ENCODE measurements at places on chromosomes 13 and 19.

DNA sequence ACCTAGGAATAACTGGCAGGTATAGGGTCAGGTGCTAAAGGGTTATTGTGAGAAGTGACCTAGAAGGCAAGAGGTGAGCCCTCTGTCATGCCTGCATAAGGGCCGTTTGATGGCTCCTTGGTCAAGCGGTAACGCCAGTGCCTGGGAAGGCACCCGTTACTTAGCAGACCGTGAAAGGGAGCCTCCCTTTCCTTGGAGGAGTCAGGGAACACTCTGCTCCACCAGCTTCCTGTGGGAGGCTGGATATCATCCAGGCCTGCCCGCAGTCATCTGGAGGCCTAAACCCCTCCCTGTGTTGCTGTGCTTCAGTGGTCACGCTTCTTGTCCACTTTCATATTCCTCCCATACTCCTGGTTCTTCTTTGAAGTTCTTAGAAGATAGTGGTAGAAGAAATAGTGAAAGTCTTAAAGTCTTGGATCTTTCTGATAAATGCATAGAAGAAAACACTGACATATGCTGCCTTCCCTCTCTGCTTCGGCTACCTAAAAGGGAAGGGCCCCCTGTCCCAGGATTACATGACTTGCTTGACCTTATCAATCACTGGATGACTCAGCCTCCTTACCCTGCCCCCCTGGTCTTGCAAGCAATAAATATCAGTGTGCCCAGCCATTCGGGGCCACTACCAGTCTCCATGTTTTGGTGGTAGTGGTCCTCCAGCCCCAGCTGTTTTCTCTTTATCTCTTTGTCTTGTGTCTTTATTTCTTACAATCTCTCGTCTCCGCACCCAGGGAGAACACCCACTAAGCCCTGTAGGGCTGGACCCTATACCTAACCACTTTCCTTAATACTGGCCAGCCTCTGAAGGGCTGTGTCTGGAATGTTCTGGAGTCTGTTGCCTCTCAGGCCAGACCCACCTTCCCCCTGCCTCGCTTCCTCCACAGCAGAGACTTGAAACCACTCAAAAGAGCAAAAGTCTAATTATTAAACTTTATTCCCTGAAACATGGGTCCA, 16.1 kb upstream of the ABCC4 start:
- peak; percentile 20 for DNase-seq

- peak; percentile 63 for DNase-seq
Observed at GRCh38 chr13:79593641-79594275, 112.8 kb downstream of the NDFIP2 start.

- no peak for DNase-seq
Observed at GRCh38 chr19:35608251-35608650, 4.3 kb upstream of the HAUS5 start.

GRCh38 chr19:9323557-9323918, 441 bp upstream of the ZNF559 start:
- peak; percentile 59 for DNase-seq

- DNase-seq: no peak
Observed at GRCh38 chr13:41145136-41145908, 12.7 kb upstream of the KBTBD6 start.

DNA sequence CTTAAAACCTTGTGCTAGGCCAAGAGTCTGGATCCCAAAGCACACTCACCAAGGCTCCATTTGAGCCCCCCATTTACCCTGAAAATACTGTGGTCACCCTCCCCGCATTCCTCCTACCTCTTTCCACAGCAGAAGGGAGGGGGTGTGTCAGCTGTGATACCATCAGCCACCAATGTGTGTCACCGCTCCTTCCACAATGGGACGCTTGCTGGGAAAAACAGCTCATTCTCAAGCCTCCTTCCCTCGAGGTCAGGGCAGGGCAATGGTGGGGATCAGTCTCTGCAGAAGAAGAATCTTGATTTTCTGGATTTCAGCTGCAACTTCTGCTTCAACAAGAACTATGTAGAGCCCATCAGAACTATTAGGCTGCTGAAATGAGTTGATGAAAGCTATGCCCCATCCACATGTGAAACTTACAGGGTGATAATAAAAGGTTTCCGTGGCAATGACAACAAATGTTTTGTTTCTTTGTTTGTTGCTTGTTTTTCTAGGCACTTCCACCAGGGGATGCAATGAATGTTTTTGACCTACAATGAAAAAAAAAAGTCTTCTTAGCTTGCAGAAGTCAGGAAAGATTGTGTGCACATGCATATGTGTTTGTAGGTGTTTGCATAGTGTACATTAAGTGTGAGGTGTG, 26.4 kb upstream of the ZNF507 start:
- peak; percentile 31 for DNase-seq

DNA sequence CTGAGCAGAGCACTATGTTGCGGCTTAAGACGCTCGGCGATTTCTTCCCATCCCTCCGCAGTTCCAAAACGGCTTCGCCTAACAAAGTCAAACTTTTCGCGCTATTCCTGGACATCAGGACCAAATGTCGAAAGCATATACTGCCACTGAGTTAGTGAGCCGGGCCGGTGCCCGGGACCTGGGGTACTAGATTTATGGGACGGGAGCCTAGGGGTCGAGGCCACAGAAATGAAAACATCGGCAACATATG, 699 bp downstream of the RCBTB2 start:
- DNase-seq: no peak

GRCh38 chr19:4567584-4568071, 8.1 kb upstream of the SEMA6B start:
- DNase-seq: peak; percentile 68

GRCh38 chr13:98500963-98501421, 75.9 kb downstream of the STK24 start:
- DNase-seq: no peak

- DNase-seq: no peak
Observed at GRCh38 chr13:86681223-86681622, 882.0 kb upstream of the SLITRK6 start.

GRCh38 chr19:3065675-3066357, 3.5 kb upstream of the TLE5 start:
- DNase-seq: no peak

GRCh38 chr13:31686670-31687425, 52.5 kb upstream of the RXFP2 start:
- no peak for DNase-seq

- DNase-seq: peak; percentile 10
Observed at GRCh38 chr13:67273001-67273400, 42.9 kb upstream of the PCDH9 start.

- DNase-seq: no peak
Observed at GRCh38 chr13:56102641-56103040, 1038.1 kb upstream of the PRR20A start.

DNA sequence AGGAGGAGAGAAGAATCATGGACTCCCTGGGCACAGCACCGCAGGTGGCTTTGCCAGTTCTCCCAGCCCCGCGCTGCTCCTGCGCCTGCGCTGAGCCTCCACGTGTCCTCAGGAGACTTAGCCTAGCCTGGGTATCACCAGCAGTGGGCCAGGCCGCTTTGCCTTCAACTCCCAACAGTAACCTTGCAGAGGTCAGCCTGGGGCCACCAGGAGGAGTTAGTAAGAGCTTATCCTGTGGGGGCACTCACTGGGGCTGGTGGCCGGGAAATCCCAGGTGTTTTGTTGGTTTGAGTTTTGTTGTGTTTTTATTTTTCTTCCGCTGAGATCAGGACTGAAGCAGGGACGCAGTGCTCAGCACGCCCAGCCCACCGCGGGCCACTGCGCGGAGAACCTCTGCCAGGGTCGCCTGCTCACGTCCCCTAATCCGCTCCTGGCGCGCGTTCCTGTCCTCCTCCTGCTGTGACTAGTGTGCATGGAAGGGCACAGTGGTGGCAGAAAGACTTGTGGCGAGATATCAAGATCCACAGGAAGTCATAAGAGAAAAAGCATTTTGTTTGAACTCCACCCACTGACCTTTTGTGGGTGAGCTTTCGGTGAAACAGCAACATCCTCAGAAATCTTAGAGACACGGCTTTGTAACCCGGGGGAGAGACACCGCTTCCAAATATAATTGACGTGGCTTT, 207.4 kb upstream of the RFC3 start:
- peak; percentile 84 for DNase-seq

DNA sequence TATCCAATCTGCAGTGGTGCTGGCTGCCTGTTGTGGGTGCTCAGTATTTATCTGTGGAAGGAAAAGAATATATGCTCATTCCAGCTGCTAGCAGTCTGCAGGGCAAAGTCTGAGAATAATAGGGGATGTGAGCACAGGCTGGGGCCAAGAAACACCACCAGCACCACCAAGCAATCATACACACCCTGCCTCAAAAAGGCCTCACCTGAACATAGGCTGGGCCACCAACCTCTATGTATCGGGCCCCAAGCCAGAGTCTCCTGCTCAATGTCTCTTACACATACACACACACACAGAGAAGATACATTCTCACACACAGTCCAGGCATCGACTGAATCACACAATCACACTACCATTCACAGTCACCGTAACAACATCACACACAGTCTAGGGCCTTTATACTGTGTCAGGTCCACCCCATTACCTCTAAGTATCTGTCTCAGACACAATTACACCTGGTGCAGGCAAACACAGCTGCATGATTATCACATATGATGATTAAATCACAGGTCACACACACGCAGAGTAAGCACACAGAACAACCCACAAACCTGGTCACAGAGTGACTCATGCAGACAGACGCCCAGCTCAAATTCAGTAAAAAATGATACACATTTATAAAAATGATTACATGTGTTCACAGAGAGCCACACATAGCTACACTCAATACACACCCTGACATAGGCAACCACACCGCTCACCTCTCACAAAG, 1.3 kb upstream of the ZSCAN22 start:
- DNase-seq: no peak

- DNase-seq: no peak
Observed at GRCh38 chr19:31102674-31103073, 246.6 kb downstream of the TSHZ3 start.

- no peak for DNase-seq
Observed at GRCh38 chr19:41577833-41578232, 1.9 kb downstream of the CEACAM21 start.

DNA sequence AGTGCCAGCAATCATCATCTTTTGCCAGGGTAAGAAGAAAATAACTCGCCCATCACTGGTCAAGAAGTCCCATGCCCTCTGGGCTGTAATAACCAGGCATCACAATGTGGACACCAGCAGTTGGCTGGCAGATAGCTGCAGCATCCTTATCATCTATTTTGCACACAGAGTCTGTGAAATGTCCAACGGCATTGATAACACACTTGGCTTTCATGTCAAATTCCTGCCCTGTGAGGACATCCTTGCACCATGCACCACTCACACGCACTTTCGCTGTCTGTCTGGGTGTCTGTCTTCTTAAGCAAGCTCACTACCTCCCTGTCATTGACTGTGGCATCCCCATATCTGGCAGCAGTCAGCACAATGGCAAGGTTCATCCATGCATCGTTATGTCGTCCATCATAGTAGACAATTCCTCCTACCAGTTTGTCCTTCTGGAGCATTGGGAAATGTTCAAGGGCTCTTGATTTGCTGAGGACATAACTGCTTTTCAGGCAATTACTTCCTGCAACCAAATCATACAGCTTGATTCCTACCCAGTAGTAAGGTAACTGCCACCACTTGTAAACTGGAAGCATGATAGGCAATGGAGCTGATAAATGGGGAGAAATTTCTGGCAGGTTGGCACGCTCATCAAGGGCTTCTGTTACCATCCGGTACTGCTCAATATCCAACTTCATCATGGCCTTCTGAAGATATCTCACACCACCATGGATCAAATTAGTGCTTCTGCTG, 6.8 kb upstream of the ZSCAN5A start:
- no peak for DNase-seq

Data from myocyte (in vitro differentiated cells).